ENCODE measurements at places on chromosomes 11 and 22.

DNA sequence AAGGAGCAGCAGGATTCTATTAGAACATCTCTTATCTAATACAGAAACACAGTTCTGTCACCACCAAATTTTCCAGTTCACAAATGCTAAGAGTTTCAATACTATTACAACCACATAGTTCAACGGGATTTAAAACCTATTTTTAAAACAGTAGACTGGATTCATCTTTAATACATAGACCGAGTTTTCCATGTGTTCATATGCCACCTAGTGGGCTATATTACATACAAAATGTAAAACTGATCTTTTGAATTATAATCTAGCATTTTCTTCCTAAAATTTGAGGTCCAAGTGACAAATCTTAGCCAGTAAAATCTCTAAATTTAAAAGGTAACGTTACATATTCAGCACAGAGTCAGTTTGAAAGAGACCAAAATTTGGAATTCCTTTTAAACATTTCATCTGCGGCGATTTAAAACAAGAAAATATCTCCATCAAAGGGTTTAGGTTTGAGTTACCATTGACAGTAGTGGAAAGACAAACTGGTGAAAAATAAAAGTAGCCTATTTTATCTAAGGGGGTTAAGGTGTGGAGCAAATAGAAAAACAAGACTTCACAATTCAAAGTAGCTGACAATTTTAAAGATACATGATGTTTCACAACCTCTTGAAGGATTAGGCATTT, 269.3 kb upstream of the MPPED2 start:
- peak; percentile 38 for DNase-seq

- DNase-seq, result no peak
Measured at GRCh38 chr11:45607995-45608394, 57.4 kb downstream of the CHST1 start.

GRCh38 chr22:24428751-24429410, 1.5 kb downstream of the ADORA2A start:
- no peak for DNase-seq

- no peak for DNase-seq
Measured at GRCh38 chr11:27524155-27524554, 17.6 kb upstream of the LIN7C start.

DNA sequence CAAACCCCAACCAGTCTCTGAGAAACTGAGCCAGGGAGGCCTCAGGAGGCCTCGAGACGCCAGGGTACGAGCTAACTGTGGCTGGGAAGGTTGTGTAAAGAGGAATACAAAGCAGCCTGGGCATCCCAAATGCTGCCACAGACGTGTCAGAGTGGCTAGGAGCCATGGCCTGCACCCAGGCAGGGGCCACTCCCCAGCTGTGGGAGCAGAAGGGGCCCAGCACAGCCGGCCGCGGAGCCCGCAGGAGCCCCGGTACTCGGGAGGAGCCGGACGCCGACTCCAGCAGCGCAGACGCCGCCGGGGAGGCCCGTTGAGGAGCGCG, 349.8 kb upstream of the B3GAT1 start:
- no peak for DNase-seq

- DNase-seq, result no peak
Measured at GRCh38 chr11:64126371-64126770, 39.5 kb downstream of the MACROD1 start.

- peak; percentile 92 for DNase-seq
Measured at GRCh38 chr11:9003573-9004182, at the start of gene NRIP3. NRIP3 (minus strand) TSS chr11:9004001; CDS start chr11:9003935, 66 bp downstream.

DNA sequence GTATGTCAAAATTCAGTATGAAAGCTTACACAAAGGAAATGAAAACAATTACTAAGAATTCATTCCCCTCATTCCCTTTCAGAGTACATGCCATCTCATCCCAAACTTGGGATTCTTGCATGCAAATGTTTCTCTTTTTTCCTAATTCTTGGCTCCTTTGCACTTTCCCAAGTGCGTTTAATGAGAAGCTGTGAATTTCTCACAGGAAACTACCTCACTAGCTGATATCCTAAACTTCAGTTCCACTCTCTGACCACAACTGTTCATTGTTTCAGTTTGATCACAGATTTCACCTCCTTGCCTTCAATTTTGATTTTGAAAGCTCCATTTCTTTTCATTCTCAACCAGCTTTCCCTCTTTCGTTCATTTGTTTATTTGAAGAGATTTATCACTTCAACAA, 5.9 kb upstream of the ARL14EP start:
- no peak for DNase-seq

- no peak for DNase-seq
Measured at GRCh38 chr22:38311323-38311620, 6.0 kb downstream of the CSNK1E start.

GRCh38 chr11:131894615-131895544, 524.5 kb downstream of the NTM start:
- DNase-seq, result no peak

GRCh38 chr11:113532697-113533424, 57.7 kb upstream of the DRD2 start:
- peak; percentile 90 for DNase-seq

DNA sequence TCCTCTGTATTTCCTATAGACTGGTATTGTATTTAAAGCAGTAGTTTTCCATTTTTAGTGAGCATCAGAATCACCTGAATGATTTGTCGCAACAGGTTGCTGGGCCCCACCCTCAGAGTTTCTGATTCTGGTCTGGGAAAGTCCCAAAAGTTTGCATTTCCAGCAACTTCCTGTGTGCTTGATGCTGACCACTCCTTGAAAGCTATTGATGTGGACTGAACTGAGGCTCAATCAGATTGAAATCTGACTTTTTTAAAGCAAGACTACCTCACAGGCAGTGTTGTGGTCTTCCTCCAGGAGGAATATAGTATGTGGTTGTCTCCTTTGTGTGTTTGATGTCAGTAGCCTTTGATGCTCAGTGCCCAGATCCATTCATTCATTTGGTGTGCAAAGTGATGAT, 17.2 kb upstream of the MPZL2 start:
- DNase-seq, result no peak

- DNase-seq, result no peak
Measured at GRCh38 chr11:104899226-104899625, 966 bp upstream of the CASP12 start.

DNA sequence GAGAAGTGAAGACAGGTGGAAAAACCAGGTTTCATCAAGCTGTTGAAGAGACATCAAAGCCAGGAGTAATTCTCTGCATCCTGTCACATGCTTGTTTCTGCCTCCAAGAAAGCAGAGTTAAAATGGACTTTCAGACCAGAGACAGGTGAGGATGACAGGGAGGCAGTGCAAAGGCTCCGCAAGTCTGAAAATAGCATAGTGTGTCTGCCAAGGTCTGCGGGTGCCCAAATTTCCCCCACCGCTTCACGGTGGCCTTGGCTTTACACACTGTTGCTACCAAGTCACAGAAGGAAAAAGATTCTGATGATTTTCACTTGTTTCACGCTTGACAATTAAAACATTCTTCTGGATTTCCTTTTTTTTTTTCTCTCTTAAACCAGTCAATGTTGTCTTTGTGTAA, 44.2 kb downstream of the SNX19 start:
- no peak for DNase-seq

DNA sequence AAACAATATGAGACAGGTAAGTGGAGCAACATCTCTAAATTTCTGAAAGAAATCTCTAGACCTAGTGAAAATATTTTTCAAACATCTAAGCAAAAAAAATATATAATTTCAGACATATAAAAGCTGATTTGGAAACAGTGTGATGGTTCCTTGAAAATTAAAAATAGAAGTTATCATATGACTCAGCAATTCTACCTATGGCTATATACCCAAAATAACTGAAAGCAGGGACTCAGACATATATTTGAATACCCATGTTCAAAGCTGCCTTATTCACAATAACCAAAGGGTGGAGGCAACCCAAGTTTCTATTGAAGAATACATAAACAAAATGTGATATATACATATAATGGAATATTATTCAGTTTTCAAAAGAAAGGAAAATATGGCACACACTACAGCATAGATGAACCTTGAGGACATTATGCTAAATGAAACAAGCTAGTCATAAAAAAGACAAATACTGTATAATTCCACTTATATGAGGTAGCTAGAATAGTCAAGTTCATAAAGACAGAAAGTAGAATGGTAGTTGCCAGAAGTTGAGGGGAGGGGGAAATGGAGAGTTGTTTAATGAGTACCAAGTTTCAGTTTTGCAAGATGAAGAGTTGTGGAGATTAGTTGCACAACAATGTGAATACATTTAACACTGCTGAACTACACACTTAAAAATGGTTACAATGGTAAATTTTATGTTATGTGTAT, 300.4 kb downstream of the TTC28 start:
- no peak for DNase-seq

GRCh38 chr22:19799322-19800190, 39.0 kb downstream of the TBX1 start:
- no peak for DNase-seq

- peak; percentile 72 for DNase-seq
Measured at GRCh38 chr11:17734986-17735817, 621 bp downstream of the KCNC1 start.

GRCh38 chr22:17774926-17775685, 837 bp upstream of the BID start:
- no peak for DNase-seq

DNA sequence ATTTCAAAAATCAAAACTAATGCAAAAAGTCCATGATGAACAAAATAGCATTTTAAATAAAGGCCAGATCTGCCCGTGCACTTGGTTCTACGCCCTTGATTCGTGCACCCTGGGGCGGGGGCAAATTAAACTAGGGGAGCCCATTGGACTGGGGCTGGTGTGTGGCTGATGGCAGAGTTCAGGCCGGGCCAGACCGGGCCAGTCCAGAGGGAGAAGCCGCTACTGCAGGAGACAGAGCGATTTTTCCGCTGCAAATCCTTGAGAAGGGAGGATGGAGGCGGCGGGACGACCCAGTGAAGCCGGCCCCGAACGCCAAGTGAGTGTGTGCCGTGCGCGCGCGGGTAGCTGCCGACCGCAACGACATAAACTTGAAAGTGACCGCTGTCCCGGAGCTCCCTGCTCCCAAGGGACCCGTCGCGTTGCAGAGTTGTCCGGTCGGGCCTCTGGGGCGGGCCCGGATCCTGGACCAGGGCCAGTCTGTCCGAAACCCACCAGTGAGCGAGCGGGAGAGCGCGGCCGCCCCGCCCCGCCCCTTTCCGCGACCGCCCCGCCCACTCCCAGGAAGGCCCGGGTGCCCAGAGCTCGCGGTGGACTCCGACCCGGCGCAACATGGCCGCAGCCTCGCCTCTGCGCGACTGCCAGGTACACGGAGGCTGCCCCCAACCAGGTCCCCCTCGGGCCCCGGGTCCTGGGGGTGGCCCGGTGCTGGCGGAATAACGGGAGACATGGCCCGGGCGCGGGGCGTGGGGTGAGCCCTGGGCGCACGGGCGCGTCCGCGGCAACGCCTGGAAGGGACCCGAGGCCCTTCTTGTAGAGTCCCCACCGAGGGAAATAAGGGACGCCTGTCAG, at the start of gene TTC38:
Gene TTC38 (plus strand): TSS at position 578 of the 849 bp plus-strand sequence. CDS start 32 bp downstream, at position 610.
- peak; percentile 96 for DNase-seq

DNA sequence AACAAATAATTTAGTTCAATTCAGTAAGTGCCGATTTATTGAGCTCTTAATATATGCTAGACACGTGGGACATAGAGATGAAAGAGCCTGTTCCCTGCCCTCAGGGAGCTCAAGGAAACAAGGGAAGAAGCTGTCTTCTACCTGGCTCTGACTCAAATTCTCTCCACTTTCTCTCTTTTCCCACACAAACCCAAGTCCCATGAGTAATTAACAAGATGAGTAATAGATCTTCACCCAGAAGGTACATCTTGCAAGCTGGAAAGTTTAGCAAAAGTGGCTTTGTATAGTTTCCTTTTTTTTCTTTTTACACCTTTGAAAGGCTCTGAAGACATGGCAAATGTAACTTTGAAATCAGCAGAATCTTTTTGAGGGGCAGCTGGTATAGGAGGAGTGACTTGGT, 48.2 kb upstream of the CHST1 start:
- DNase-seq, result no peak

GRCh38 chr11:128776069-128776423, 82.2 kb downstream of the FLI1 start:
- peak; percentile 19 for DNase-seq

Measured in stomach (tissue), 19 donors.